ENCODE measurements at places on chromosomes 7 and 10. TPM values are rescaled to one million over a fixed set of nuclear protein-coding genes. Genes with fewer than 3 reads are reported as not detected.

Gene VSTM4
- 0.41 TPM for total RNA-seq

Gene FKBP6
- total RNA-seq: not detected

Gene ANKRD61
- 0.72 TPM for total RNA-seq

Gene CEP55
- total RNA-seq: 60.9 TPM

Gene SMKR1
- total RNA-seq: 8.4 TPM
